GM03348 (cell line): ENCODE measurements at places on chromosomes 12 and 14.

GRCh38 chr12:6953442-6954315, 2.5 kb downstream of the PTPN6 start:
- no peak for DNase-seq

DNA sequence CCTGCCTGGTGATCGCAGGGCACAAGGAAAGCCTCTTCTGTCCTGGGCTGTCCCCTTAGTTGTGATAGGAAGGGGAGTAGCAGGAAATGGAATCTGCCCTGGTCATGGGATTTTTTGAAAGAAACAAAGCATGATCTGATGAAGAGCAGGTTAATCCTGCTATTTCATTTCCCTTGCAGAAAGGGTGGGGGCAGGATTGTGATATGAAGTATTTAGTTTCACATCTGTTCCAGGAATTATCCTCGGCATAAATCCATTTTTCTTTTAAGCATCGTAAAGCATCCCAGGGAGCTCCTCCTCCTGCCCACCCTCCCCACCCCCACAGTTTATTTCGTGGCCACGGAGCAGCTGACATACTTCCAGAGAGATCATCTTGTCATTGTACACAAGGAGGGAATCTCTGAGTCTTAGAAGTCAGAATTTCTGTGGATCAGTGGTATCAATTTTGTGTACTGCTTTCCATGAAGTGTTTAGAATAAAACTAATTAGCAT, 53.1 kb downstream of the TGFB3 start:
- peak; percentile 14 for DNase-seq

DNA sequence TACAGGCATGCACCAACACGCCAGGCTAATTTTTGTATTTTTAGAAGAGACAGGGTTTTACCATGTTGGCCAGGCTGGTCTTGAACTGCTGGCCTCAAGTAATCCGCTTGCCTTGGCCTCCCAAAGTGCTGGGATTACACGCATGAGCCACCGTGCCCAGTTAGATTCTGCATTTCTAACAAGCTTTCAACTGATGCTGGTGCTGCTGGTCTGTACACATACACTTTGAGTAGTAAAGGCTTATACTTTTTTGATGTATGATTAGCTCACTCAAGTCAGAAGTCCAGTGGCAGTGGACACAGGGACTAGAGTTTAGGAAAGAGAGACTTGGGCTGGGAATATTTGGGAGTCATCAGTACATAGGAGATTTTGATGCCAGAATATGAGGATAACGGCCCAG, 2.2 kb upstream of the TBC1D15 start:
- no peak for DNase-seq

DNA sequence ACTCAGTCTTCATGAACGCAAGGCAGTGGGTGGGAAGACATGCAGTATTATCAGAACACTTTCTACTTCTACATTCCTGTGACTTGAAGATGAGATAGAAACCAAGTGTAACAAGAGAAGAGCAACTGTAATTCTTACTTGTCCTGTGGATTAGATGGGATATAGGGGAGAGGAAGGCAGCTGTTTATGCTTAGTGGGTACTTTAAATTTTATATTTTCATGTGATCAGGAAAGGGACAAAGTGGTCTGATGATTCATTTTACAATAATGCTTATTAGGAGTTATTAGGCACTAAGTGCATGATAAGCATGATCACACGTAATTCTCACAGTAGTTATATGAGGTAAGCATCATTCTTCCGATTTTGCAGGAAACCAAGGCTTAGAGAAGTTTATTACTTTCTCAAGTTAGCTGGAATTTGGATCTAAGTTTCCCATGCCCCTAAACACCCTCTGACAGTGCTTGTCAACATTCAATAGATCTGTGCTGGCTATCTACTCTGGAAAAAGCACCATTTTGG, 52.7 kb downstream of the PTGER2 start:
- DNase-seq = no peak

DNA sequence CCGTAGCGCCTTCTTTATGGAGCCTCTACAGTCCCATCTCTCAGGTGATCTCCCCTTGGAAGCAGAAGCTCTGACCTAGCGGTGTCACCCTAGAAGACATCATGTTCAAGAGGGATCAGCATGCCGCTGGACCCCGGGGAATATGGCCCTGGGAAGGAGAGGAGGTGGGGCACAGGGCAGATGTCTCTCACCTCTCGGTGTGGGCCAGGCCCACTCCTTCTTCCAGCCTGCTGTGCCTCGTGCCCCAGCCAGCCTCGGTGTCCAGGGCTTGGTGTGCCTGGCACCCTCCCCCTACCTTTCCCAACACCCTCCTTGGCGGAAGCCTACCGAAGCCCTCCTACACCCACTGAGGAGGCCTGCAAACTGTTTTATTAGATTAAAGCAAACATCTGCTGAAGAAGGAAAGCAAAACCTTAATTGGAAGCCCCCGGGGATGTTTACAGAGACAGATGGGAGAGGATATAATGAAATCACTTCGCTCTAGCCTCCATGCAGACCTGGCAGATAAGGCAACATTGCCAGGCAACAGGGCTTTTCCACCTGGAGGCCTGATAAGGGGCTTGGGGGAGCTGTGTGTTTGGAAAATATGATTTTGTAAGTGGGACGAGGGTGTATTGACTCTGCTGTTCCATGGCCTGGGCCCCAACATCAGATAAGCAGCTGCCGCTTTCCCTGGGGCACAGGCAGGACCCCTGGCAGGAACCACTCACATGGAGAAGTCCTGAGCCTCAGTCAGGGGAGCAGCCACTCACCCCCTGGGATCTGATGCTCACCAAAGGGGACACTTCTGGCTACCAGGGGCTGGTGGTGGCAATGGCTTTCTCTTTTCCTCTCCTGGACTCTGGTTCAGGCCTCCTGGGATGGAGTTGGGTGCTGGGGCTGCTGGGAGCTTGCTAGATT, 5.7 kb upstream of the CHGA start:
- DNase-seq = no peak
